ENCODE measurements at places on chromosomes 2 and 18.

DNA sequence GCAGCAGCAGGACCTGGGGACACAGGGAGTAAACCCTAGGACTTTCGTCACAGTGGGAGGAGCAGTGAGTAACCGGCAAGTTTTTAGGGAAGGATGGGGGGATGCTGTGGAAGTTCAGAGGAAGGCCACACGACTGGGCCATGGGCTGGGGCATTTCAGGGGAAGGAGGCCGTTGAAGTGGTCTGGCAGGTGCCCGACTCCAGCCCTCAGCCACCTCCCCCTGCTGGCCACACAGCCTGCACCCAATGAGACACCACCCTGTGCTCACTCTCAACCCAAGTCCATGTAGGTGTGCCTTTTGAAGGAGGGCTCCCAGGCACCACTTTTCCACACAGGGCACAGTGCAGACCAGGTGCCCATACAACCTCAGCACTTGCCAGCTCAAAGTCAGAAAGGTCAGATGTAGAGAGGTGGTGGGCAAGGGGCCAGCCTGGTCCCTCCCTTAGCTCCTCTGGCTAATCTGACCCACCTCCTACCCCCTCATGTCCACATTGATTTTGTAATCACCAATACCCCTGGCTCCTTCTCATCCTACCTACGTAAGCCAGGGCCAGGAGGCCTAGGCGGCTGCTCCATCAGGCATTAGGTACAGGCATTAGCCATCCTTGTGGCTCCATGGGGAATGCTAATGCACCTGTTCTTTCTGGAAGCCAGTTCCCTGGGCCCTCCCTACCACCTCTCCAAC lies 211.2 kb downstream of the SMAD2 start:
- no peak for DNase-seq

DNA sequence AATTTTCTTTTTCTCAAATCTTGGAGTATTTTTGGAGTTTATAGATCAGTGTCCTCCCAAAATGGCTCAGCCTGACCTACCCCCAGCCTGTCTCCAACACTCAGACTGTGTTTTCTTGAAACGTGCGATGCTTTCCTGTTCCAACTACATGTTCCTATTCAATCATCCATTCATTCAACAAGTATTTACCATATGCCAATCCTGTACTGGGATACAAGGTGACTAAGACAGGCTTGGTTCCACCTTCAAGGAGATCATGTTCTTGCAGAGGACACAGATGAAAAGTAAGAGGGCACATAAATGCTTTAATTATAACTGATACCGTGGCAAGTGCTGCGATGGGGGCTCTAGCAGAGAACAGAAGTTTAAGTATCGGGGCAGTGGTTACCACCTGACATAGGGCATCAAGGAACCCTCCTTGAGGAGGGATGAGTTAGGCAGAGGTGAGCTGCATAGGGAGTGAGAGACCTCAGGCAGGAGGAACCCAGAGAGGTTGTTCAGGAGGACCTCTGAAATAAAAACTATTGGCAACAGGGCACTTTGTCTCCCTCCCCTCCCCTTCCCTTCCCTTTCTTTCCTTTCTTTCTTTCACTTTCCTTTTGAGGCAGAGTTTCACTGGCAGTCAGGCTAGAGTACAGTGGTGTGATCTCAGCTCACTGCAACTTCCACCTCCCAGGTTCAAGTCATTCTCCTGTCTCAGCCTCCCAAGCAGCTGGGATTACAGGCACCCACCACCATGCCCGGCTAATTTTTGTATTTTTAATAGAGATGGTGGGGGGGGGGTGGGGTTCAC lies 469.0 kb downstream of the EPHA4 start:
- DNase-seq = no peak

GRCh38 chr2:56449002-56449431 lies 265.2 kb downstream of the CCDC85A start:
- peak; percentile 70 for DNase-seq

DNA sequence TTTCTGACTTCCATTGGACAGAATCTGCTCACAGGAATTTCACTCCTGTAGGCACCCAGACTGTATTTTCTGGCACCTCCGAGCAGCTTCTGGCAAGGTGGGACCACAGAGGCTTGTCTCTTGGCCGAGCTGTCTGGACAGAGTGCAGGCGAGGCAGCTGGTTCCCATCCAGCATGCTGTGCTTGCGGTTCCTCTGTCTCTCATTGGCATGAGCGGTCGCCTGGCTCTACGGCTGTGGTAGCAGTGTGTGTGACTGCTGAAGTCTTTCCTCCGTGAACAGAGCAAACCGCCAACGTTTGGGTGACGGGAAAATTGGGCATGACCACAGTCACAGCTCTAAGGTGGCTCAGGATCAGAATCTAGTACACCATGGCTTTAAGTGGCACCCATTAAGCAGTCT lies 411.7 kb upstream of the NETO1 start:
- DNase-seq = no peak

GRCh38 chr2:113234721-113235346 lies 43.9 kb downstream of the PAX8 start:
- no peak for DNase-seq

- DNase-seq = no peak
Measured at GRCh38 chr2:18500333-18500732, 60.1 kb downstream of the RDH14 start.

DNA sequence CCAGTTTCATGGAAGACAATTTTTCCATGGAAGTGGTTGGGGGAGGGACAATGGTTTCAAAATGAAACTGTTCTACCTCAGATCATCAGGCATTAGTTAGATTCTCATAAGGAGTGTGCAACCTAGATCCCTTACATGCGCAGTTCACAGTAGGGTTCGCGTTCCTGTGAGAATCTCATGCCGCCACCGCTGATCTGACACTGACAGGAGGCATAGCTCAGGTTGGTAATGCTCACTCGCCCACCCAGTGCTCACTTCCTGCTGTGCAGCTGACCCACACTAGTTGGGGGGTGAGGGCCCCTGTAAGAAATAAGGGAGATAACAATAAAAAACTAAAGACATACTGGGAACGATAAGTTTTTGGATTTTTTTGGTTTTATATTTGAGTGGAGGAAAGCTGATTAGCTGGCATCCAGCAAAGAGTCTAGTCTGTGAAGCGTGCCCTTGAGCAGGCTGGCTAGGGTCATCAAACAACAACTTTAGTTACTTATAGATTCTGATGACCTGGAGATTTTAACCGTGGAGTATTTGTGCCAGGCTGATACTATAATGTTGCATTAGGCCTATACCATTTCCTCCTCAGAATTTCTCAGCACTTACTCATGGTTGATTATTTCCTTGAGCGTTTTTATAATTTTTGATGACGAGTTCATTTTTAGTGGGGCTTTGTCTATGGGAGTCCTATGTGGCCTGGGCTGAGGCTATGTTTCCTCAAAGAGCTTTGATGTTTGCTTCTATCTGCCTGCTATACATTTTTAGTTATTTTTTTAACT lies 6.3 kb upstream of the MCFD2 start:
- DNase-seq = no peak

GRCh38 chr2:140865837-140866236 lies 1265.0 kb downstream of the LRP1B start:
- DNase-seq = no peak

DNA sequence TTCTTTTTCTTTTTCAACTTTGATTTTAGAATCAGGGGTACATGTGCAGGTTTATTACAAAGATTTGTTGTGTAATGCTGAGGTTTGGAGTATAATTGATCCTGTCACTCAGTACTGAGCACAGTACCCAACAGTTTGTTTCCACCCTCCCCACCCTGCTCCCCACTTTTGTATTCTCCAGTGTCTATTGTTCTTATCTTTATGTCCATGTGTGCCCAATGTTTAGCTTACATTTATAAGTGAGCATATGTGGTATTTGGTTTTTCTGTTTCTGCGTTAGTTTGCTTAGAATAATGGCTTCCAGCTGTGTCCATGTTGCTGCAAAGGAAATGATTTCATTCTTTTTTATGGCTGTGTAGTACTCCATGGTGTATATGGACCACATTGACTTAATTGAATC lies 43.1 kb downstream of the RDH14 start:
- no peak for DNase-seq

DNA sequence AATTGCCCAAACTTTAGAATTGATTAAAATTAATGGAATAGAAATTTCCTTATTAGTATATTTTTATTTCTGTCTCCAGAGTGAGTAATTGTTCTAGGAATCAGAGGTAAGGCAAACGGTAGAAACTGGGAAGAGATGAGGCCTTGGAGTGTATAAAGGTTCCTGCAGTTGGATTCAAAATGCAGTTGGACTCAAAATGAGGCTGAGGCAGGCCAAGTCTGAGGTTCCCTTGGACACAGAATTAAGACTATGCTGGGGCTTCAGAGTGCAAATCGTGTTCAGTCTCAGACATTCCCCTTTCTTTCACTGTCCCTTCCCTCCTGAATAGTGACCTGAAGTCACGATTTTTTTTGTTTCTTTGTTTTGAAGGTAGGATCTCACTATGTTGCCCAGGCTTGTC lies 746.9 kb upstream of the NRXN1 start:
- DNase-seq = no peak

DNA sequence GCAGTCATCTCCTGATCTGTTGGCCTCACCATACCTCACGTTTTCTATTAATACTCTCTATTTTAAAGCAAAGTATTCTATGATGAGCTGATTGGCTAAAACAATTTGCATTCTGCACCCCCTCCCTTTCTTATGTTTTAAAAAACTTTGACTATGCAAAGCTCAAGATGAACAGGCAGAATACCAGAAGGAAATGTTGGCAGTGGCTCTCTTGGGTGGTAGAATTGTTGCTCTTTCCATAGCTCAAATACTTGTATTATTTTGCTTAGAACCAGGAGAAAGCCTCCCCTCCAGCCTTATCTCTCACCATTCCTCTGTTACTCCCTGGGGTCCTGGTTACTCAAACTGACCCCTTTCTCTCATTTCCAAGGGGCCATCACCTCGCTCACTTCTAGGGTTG lies 14.4 kb downstream of the GPR45 start:
- DNase-seq = no peak

- no peak for DNase-seq
Measured at GRCh38 chr2:203681978-203682377, 24.5 kb upstream of the CD28 start.

DNA sequence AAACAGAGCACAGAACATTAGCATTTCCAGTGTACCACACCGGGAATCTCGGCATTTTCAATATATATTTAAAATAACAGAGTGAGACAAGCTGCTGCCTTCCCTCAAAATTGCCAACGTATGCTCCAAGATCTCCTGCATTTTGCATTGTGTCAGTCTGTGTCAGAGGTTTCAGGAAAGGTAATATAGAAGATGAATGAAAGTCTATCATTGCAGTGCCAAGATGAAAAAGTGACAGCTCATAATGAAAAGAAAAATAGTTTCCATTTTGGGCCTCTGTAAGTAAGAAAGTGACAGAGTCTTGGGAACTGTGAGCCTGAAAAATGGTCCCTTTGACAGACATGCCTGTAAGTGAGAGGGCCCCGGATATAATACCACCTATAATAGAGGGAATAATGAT lies 297.8 kb upstream of the PIK3C3 start:
- no peak for DNase-seq

GRCh38 chr2:60353406-60353800 lies 200.1 kb downstream of the BCL11A start:
- peak; percentile 37 for DNase-seq

DNA sequence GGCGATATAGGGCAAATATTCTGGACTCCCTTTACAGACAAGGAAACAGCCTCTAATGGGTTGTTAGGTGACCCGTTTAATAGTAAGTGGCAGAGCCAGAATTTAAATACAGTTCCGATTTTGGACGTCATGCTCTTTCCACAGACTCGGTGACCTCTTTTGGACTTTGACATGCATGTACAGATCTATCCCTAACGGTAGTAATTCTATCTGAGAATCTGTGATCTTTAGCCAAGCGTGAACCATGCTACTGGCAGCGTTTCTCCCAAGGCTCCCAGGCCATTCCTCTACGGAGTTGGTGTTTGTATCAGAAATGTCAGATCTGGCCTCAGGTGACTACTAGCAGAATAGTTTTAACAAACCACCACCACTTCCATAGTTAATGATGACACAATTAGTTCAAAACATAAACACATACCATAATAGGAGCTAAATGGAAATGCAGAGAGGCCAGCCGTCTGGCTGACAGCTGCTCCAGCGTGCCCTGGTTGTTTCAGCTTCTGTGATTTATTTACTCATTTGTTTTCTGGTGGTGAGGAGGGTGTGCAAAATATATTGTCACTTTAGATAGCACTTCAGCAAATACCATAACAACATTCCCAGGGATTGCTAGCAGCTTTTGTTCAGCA lies 304.6 kb upstream of the LYPD1 start:
- DNase-seq = no peak

- DNase-seq = peak; percentile 72
Measured at GRCh38 chr2:20196657-20197161, 28.2 kb downstream of the SDC1 start.

GRCh38 chr2:45651415-45652089 lies at the start of gene PRKCE:
Gene PRKCE, plus strand, starts transcription at chr2:45651675.
- peak; percentile 79 for DNase-seq

- no peak for DNase-seq
Measured at GRCh38 chr2:200810998-200811332, 745 bp upstream of the BZW1 start.

- no peak for DNase-seq
Measured at GRCh38 chr2:217466805-217467204, 536.0 kb downstream of the TNS1 start.

DNA sequence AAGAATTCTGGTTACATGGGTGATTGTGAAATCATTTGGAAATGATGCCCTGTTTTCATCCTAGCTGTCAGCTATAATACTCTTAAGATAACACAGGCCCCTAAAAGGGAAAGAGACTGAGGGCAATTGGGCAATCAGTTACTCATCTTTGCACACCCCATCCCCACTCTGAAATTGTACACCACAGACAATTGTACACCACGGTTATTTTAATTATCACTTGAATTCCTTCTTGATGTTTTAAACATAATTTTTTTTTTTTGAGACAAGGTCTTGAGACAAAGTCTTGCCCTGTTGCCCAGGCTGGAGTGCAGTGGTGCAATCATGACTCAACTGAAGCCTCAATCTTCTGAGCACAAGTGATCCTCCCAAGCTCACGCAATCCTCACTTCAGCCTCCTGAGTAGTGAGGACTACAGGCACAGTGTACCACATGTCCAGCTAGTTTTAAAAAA lies 862.4 kb upstream of the ACVR2A start:
- no peak for DNase-seq

DNA sequence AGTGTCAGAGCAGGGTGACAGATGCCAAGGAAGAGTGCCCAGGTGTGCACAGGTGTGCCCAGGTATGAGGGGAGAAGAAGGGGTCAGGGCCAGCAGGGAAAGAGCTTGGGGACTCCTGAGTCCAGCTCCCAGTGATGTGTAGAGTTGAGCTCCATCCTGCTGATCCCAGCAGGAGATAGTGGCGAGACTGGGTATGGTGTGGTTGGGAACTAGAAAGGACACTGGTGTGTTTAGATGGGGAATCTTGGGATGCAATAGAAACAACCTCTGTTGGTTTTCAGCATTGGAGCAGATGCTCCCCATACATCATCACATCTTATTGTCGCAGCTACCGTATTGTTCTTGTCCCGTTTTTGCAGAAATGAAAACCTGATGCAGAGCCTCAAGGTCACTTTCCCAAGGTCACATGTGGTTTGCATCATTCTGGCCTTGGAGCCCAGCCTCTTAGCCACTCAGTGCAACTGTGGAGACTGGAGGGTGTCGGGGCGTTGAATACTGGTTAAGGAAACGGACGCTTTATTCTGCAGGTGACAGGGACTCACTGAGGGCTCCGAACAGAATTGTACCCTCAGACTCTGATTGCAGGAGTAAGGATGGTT lies 166.7 kb downstream of the AGAP1 start:
- DNase-seq = no peak

- DNase-seq = no peak
Measured at GRCh38 chr2:62573137-62573731, 67.2 kb upstream of the TMEM17 start.

GRCh38 chr2:17879137-17879912 lies 858 bp downstream of the KCNS3 start:
- no peak for DNase-seq
